ENCODE measurements at places on chromosomes 4 and X.

DNA sequence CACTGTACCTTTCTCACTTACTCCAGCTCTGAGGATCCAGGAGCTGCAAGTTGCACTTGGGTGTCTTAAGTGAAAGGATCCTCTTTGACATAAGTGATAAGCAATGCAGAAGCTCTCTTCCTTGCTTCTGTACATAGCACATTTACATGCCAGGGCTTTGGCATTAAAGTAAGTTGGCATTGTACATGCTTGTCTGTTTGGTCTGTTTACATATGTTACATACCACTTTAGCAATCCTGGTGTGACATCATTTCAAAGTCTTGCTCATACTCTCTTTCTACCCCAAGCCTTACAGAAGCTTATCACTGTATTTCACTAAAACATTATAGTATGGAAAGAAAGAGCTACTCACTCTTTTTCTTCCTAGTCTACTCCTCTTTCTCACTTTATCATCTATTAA is 2548.3 kb downstream of the ARAP2 start:
- no peak for DNase-seq

DNA sequence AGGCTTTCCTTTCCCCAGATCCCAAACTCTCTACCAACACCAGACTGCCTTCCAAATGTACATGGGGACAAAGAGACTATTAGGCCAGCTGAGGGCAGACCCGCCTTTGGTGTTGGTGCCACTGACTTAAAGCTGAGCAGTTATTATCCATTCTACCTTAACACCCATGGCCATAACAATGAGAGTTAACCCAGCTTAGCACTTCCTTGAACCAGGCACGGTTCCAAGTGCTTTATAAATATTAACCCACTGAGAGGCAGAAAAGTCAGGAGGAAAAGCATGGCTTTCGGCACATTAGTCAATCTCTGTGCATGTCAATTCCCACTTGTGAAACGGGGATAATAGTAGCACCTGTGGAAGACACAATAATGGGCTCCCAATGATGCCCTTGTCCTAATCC is 243.1 kb upstream of the ANXA3 start:
- DNase-seq = no peak

DNA sequence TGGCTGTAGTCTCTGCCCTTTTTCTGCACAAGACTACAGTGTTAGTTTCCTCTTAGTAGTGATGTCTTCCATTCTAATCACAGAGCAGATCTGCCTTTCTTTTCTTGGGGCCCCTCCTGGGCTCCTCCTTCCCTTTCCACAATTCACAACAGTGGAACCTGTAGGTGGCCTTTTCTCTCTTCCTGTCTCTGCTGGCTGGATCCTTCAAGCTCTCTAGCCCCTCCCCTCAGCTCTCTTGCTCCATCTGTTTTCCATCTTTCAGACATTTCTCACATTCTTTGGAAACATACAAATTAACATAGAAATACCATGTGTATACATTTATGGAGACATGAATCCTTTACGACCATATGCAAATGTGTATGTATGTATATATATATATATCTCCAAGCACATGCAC is 304 bp upstream of the SPIN2A start:
- no peak for DNase-seq

DNA sequence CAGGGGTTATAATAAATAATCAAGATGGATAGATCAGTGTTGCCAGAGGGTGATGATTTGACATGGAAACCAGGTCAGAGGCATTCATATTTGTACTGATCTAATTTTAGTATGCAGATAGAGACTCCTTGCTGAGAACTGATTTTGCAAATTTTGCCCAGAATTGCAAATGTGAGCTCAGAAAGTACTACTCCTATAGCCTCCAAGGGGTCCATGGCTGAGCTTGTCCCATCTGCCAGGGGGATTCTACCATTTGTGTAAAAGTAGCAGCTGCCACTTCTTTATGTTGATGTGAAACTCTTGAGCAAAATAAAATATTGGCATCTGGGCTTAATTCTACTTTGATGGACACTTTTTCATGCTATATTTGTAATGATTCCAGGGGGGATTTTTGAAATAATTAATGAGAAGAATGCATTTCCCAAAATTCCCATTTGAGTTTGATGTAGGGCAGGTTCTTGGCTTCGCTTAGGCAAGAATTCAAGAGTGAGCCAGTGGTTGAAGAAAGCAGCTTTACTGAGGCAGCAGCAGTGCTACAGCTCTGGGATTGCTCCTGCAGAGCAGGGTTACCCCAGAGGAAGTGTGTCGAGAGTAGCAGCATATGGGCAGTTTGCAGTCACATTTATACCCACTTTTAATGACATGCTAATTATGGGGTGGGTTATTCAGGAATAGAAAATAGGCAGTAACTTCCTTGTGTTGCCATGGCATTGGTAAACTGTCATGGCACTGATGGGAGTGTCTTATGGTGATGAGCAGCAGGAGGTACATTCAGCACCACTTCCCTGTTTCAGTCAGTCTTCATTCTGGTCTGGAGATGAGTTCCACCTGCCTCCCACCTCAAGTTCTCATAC is 38.7 kb upstream of the DCLK2 start:
- no peak for DNase-seq

GRCh38 chr4:7416745-7417432 is 17.8 kb downstream of the PSAPL1 start:
- peak; percentile 12 for DNase-seq

DNA sequence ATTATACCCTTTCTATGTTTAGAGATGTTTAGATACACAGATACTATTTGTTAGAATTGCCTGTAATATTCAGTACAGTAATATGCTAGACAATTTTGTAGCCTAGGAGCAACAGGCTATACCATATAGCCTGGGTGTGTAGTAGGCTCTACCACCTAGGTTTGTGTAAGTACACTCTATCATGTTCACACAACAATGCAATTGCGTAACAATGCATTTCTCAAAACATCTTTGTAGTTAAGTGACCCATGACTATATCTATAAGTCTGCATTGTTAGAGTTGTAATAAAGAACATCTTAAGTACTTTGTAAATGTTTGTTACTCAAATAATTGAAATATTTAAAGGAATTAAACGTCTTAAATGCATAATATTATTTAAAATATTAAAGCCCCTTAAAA is 379.3 kb downstream of the PPP3CA start:
- no peak for DNase-seq

- no peak for DNase-seq
These were observed 50.4 kb upstream of the KDR start for GRCh38 chr4:55175779-55176231.

GRCh38 chr4:153520801-153521329 is 54.7 kb downstream of the TMEM131L start:
- no peak for DNase-seq

GRCh38 chrX:39480963-39481362 is 616.8 kb downstream of the BCOR start:
- no peak for DNase-seq

GRCh38 chr4:71360844-71361243 is 22.0 kb downstream of the SLC4A4 start:
- no peak for DNase-seq

GRCh38 chrX:130637591-130637990 is 235.8 kb downstream of the RBMX2 start:
- DNase-seq = no peak

GRCh38 chrX:56761167-56761566 is 32.1 kb downstream of the NBDY start:
- DNase-seq = peak; percentile 47

DNA sequence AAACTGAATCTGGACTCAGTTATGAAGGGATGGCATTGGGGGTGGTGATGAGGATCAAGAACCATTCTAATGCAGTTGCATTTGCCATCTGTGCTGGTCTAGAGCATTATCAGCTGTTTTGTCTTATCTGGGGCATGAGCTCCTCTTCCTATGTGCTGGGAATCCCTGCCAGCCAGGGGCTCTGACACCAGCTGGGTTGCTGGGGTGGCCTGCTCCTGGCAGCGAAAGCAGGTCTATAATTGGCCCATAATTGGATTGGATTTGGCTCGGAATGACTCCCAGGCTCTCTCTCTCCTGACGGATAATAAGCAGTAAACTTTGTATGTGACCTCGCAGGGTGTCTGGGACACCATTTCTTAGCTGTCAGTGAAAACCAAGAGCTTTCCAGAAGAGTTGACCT is 34.1 kb downstream of the SMPX start:
- no peak for DNase-seq

GRCh38 chrX:46256875-46257274 is 288.3 kb downstream of the ZNF674 start:
- DNase-seq = no peak

- DNase-seq = no peak
These were observed 140.9 kb upstream of the ANK2 start for GRCh38 chr4:112908511-112908910.

DNA sequence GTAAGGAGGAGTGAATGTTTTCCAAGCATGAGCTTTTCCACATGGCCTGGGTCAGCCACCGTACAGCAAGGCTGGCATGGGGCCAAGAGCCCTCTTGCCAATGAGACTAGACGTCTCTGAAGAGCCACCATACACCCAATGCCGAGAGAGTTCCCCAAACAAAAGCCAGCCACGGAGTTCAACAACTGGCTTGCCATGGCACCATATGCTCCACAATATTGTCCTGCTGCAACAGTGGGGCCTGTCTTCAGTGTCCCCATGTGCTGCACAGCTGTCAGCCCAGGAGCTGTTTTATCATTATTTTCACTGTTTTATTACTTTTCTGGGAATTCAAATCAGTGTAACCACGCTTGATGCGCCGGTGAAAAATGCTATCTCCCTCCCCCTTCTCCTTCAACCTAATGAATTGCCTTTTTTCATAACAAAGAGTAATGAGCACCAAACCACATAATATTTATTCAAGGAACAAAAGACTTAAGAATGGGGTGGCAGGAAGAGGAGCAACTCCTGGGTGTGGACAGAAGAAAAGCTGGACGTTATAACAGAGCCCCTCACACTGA is 18.4 kb downstream of the MAML3 start:
- peak; percentile 75 for DNase-seq

DNA sequence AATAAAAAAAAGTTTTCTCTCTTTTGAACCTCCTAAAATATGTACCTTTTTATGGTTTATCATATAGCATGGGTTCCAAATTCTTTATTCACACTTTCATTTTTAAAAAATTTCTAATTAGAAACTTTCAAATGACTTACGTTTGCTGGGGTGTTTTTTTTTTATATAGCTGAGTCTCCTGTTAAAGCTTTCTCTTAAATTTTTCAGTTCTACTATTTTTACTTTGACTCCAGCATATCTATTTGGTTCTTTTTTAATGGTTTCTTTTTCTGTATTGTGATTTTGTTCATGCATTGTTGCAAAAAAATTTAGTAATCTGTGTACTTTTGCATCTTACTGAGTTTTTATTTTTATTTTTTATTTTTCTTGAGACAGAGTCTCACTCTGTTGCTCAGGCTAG is 22.3 kb downstream of the ZNF718 start:
- no peak for DNase-seq

- no peak for DNase-seq
These were observed 50.9 kb downstream of the CFAP299 start for GRCh38 chr4:80386281-80386886.

GRCh38 chrX:34238896-34239295 is 106.8 kb upstream of the FAM47A start:
- no peak for DNase-seq

DNA sequence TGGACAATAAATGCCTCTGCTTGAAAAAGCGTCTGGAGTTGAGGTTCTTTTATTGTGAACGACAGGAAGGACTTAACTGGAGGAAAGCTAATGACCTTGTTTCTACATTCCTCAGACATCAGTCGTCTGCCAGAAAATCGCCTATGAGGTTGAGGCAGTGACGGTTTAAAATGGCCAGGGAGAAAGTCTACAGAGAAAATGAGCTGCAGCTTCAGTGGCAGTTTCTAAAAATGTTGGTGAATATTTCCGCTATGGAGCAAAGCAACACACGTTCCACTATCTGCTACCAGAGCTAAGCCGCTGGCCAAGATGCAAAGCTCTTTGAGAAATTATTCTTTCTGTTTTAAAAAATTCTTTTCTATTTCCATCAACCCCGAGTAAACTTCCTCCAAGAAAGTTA is 116.9 kb upstream of the GALNT7 start:
- DNase-seq = no peak

GRCh38 chr4:96407225-96407624 is 567.3 kb downstream of the PDHA2 start:
- DNase-seq = no peak

- no peak for DNase-seq
These were observed 93.7 kb upstream of the MAOA start for GRCh38 chrX:43562372-43562771.

Measured in sigmoid colon (tissue), 7 donors.